T-helper 17 cell (primary cell): ENCODE measurements at places on chromosomes 6 and 20. TPM values are rescaled to one million over a fixed set of nuclear protein-coding genes. Genes with fewer than 3 reads are reported as not detected.

- peaks cover 31% of the 10 kb centered on the region for H3K4me1 ChIP-seq
- no peak overlapping the region for H3K4me3 ChIP-seq
- no peaks in the 10 kb centered on the region for H3K27me3 ChIP-seq
- no peaks in the 10 kb centered on the region for H3K36me3 ChIP-seq
Observed at GRCh38 chr6:143579703-143580102, 68.2 kb upstream of the FUCA2 start.

DNA sequence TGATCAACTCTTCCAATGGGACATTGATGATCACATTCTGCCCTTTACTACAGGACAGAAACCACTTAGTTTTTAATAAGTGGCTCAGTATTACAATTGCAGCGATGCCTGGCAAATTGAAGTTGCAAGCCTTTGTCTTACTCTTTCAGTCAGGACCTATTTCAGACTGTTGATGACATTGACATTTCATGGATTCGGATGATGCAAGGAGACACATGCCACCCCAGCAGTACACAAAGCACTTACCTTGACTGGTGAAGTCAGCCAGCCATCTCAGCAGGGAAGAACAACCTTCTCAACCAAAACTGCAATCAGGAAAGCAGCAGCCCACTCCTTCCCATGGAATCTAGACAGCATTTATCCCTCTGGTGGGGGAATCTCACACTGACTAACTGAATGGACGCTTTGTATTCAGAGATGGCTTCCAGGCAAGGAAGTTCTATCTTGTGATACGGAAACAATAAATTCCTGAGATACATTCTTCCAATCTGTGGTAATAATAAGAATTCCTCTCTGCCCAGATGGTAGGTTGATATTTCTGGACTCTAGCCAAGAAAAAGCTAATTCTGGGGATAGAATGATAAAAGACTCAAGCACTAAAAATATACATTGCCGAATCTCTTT, 24.8 kb downstream of the NFYA start:
- no peaks in the 10 kb centered on the region for H3K27me3 ChIP-seq
- peaks cover 29% of the 10 kb centered on the region for H3K36me3 ChIP-seq
- peak overlapping the region; percentile 63 for H3K27ac ChIP-seq
- no peak overlapping the region for H3K4me3 ChIP-seq
- no peak for DNase-seq

- no peak overlapping the region for H3K27ac ChIP-seq
- H3K4me1 ChIP-seq = peaks cover 22% of the 10 kb centered on the region
- no peak overlapping the region for H3K4me3 ChIP-seq
- H3K27me3 ChIP-seq = no peaks in the 10 kb centered on the region
- no peaks in the 10 kb centered on the region for H3K36me3 ChIP-seq
- DNase-seq = no peak
Observed at GRCh38 chr6:155422635-155423034, 33.0 kb downstream of the NOX3 start.

Gene ARG1
- total RNA-seq = not detected

DNA sequence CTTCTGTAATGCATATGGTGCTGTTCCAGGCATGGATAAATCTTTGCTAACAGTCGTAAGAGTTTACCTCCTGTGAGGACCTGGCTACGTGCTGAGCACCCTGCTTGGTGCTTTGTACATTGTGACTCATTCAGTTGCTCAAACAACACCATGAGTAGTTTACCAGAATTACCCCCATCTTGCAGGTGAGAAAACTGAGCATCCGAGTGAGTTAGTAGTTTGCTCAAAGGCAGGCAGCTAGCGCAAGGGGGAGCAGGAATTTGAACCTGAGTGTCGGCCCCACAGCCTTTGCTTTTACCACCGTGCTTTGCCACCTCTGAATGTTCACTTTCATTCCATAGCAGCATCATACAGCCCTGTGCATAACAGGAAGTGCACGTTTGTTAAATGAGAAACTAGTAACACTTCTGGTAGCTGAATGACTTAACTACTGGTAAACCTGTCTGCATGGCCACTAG, 121.9 kb downstream of the MTHFD1L start:
- peak overlapping the region; percentile 70 for H3K4me3 ChIP-seq
- peak overlapping the region; percentile 74 for H3K27ac ChIP-seq
- peaks cover 3% of the 10 kb centered on the region for H3K36me3 ChIP-seq
- peaks cover 6% of the 10 kb centered on the region for H3K4me1 ChIP-seq
- H3K27me3 ChIP-seq = no peaks in the 10 kb centered on the region

DNA sequence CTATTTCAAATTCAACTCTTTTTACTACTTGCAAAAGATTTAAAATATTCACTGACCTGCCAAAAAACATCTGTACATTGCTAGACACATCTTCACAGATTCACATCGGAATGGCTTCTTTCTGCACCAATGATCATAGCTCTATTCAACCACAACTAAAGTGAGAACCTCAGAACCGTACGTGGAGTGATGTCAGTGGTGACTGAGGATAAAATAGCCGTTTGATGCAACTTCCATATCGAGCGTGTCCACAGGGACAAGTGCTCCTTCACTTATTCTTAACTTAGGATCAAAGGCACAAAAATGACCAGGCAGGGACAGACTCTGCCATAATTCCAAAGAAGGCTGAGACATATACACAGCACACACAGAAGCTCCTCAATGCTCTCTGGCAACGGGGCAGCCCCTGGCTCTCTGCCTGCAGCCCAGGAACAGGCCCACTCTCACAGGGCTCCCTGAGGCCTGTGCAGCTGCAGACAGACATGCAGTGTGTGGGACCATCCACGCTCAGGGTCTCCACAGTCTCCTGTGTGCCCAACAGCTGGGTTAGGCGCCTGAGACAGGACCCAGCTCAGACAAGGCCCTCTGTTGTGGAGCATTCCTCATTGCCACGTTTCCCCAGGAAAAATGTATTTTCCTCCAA, 22.8 kb downstream of the FYN start:
- no peaks in the 10 kb centered on the region for H3K27me3 ChIP-seq
- peak overlapping the region; percentile 78 for H3K4me3 ChIP-seq
- peak overlapping the region; percentile 94 for H3K27ac ChIP-seq
- DNase-seq = no peak
- H3K4me1 ChIP-seq = peaks cover 85% of the 10 kb centered on the region

- no peak for DNase-seq
- no peak overlapping the region for H3K27ac ChIP-seq
- H3K4me3 ChIP-seq = no peak overlapping the region
Observed at GRCh38 chr20:36273414-36274180, 32.5 kb upstream of the DLGAP4 start.
